ENCODE measurements at places on chromosomes 7 and 10.

- DNase-seq: no peak
Observed at GRCh38 chr7:71563276-71563675, 431.3 kb downstream of the GALNT17 start.

- DNase-seq: no peak
Observed at GRCh38 chr10:119940487-119940886, 48.0 kb downstream of the SEC23IP start.

- DNase-seq: no peak
Observed at GRCh38 chr10:101838416-101838970, 5.1 kb downstream of the KCNIP2 start.

DNA sequence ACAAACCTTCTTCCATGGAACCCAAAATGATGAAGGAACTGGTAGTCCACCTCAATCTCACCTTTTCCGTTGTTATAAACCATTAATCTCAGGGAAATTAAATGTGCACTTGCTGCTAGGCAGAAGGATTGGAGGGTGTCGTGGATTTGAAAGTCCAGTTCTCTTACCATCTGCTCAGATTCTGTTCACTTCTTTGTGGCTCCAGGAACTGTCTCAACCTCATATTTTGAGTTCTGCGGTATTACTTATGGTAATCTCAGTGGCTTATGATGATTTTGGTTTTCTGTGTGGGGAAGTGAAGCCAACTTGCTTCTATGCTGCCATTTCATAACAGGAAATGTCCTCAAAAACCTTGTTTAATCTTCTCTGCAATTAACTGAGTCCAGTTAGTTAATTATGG lies 136.4 kb downstream of the CDC14C start:
- no peak for DNase-seq

GRCh38 chr7:16172366-16172765 lies 249.0 kb downstream of the CRPPA start:
- DNase-seq: no peak

DNA sequence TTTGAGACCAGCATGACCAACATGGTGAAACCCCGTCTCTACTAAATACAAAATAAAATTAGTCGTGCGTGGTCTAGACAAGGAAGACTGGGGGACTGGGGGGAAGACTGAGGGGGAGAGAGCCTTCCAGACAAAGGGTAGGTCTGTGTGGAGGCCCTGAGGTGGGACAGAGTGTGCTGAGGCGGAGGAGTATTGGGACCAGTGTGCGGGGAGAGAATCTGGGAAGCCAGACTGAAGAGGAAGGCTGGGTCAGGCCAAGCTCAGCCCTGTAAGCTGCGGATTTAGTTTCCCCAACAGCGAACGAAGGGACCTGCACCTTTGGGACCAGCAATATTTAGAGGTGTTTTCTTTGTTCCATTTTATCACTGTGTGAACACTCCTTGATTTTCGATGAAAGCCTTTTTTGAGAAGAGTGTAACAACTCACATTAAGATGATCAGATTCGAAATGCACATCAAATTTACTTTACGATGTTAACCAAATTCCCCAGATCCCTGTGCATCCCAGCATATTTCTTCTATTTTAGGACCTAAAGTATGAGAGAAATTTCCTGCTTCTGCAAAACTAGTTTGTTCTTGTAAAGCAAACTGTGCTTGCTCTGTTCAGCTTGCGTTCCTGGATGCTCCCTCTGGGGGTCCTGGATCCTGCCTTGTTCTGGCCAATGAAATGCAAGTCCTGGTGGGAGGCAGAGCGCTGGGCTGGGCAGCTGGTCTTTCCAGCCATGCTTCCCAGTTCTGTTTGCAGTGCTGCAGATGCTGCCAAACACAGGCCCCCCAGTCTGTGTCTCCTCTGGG lies 39.4 kb downstream of the PLAU start:
- no peak for DNase-seq

GRCh38 chr10:19367176-19367575 lies 318.6 kb downstream of the MALRD1 start:
- DNase-seq: no peak

GRCh38 chr10:86289577-86289868 lies 77.1 kb downstream of the GRID1 start:
- no peak for DNase-seq

DNA sequence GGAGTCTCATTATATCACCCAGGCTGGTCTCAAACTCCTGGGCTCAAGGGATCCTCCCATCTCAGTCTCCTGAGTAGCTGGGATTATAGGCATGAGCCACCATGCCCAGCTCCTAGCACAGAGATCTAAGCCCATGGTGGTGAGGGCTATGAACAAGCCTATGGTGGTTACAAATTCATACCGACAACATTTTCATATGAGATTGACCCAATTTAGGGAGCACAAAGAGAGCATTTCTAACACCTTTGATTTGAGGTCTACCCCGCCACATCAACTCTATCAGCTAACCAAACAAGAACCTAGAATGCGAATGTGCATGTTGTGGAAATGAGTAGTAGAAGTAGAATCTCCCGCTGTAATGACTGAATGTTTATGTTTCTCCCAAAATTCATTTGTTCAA lies 14.2 kb upstream of the PRF1 start:
- no peak for DNase-seq

DNA sequence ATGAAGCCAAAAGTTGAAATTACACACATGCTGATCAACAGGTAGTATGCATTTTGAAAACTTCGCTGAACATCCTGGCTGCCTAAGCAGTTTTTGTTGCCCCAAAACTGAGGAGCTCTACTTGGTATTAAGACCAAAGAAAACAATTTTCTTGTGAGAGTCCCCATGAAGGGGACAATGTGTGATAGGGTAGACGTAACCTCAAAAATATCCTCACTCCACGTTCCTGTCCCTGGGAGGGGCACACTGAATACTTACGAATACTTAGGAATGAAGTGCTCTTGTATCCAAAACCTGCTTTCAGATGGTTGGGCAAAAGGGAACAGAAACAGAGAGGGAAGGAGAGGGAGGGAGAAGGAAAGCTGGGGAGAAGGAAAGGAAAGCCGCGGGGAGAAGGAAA lies 24.7 kb downstream of the CCDC6 start:
- DNase-seq: no peak

GRCh38 chr10:115063701-115064658 lies 29.2 kb upstream of the ATRNL1 start:
- DNase-seq: no peak

Data from T-helper 17 cell (primary cell).